Epithelial cell of proximal tubule (primary cell): ENCODE measurements at places on chromosomes 16 and 17. TPM values are rescaled to one million over a fixed set of nuclear protein-coding genes. Genes with fewer than 3 reads are reported as not detected.

GRCh38 chr16:79635488-79635887 lies 35.0 kb upstream of the MAF start:
- DNase-seq, result no peak

- DNase-seq, result no peak
Measured at GRCh38 chr16:51439271-51439670, 288.2 kb upstream of the SALL1 start.

HCFC1R1 gene
- total RNA-seq, result 14.3 and 39.0 TPM in 2 replicates

PTX4 gene
- not detected in 2 replicates for total RNA-seq

TVP23A gene
- total RNA-seq, result not detected in 2 replicates

RBL2 gene
- total RNA-seq, result 21.1 and 31.1 TPM in 2 replicates

ABCA10 gene
- under 0.01 TPM in 2 replicates for total RNA-seq

GRCh38 chr17:21174713-21175112 lies 39.2 kb downstream of the TMEM11 start:
- no peak for DNase-seq

DNA sequence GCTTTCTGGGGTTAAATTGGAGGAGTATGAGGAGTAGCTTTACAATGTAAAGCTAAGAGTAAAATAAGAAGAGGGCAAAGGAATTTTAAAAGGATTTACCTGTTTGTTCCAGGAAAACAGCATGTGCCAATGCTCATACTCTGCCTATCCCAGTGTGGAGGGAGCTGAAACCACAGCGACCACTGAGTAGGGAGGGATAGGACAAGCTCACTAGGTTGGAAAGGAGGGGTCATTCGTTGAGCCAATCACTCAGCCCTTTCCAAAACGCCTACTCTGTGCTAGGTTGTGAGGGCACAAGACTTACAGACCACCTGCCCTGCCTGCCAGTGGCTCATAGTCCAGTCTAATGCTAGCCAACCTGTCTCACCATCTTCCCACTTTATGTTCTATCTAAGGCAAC lies 1.1 kb upstream of the DNAJC7 start:
- no peak for DNase-seq

DNA sequence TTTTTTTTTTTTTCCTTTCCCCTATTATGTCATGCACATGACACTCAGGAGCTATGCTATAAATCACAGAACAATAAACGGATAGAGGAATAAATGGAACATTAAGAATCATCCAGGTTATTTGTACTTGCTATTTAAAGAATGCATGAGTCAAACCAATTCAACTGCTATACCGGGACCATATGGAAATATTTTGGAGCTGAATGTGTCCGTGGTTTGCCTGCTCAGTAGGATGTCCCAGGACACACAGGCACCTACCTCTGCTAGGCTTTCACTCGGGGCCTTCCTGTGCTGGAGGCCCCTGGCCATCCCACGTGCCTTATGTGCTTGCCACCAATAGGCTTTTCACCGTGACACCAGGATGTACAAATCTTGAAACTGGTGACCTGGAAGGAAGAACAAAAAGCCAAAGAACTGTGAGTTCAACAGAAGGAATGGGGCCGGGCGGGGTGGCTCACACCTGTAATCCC lies 15.3 kb upstream of the SEC14L1 start:
- DNase-seq, result peak; percentile 69

- no peak for DNase-seq
Measured at GRCh38 chr16:49854796-49855203, 1.1 kb downstream of the ZNF423 start.

GRCh38 chr17:65794572-65794971 lies 233.1 kb upstream of the AXIN2 start:
- no peak for DNase-seq

- DNase-seq, result no peak
Measured at GRCh38 chr16:89843409-89844350, 15.4 kb downstream of the SPIRE2 start.

CEMP1 gene
- not detected in 2 replicates for total RNA-seq

GRCh38 chr16:1775846-1776671 lies 3.1 kb upstream of the MRPS34 start:
- no peak for DNase-seq

ZNF785 gene
- total RNA-seq, result 3.2 and 7.6 TPM in 2 replicates

AOC3 gene
- total RNA-seq, result not detected in 2 replicates

KRTAP3-2 gene
- total RNA-seq, result not detected in 2 replicates

C16orf96 gene
- total RNA-seq, result not detected in 2 replicates

- DNase-seq, result no peak
Measured at GRCh38 chr16:89323120-89323960, 105.8 kb downstream of the ZNF778 start.
